Tibial nerve (tissue), 4 donors: ENCODE measurements at places on chromosomes 7 and 10. TPM values are rescaled to one million over a fixed set of nuclear protein-coding genes. Genes with fewer than 3 reads are reported as not detected.

GRCh38 chr7:19011212-19011611, 106.2 kb downstream of the TWIST1 start:
- no peak overlapping the region for H3K4me3 ChIP-seq
- H3K27ac ChIP-seq = no peak overlapping the region
- H3K4me1 ChIP-seq = no peaks in the 10 kb centered on the region
- no peak for DNase-seq
- no peaks in the 10 kb centered on the region for H3K27me3 ChIP-seq
- H3K36me3 ChIP-seq = no peaks in the 10 kb centered on the region

- H3K27me3 ChIP-seq = peaks cover 4% of the 10 kb centered on the region
- no peak overlapping the region for H3K4me3 ChIP-seq
- no peaks in the 10 kb centered on the region for H3K36me3 ChIP-seq
- no peak for DNase-seq
- H3K27ac ChIP-seq = no peak overlapping the region
Observed at GRCh38 chr7:155461631-155462030, 3.7 kb downstream of the EN2 start.

Gene DENND11
- total RNA-seq = 14.1 TPM

DNA sequence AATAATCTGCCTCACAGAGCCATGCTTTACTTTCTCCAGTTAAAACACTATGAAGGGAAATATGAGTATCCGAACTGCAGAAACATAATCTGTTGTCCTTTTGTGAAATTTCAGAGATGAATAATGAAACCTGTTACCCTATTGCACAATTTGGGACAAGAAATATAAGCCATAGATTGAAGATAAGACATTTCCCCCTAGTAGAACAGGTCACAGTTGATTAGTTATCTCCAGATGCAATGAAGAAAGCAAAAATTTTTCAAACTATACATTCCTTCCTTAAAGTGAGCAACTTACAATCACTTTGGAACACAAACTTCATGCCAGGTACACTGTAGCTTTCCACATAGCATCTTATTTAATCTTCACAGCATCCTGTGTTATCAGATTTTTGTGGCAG, 2.3 kb upstream of the CHN2 start:
- peaks cover 4% of the 10 kb centered on the region for H3K4me1 ChIP-seq
- DNase-seq = no peak
- H3K36me3 ChIP-seq = no peaks in the 10 kb centered on the region

Gene CHCHD1
- total RNA-seq = 14.6 TPM

GRCh38 chr10:78954689-78955088, 114.1 kb upstream of the ZMIZ1 start:
- no peaks in the 10 kb centered on the region for H3K36me3 ChIP-seq
- peaks cover 7% of the 10 kb centered on the region for H3K4me1 ChIP-seq
- no peaks in the 10 kb centered on the region for H3K27me3 ChIP-seq
- no peak for DNase-seq

- no peaks in the 10 kb centered on the region for H3K36me3 ChIP-seq
- DNase-seq = no peak
- no peaks in the 10 kb centered on the region for H3K27me3 ChIP-seq
- H3K27ac ChIP-seq = no peak overlapping the region
- H3K4me3 ChIP-seq = no peak overlapping the region
- H3K4me1 ChIP-seq = no peaks in the 10 kb centered on the region
Observed at GRCh38 chr10:122516734-122517133, 43.8 kb upstream of the DMBT1 start.

GRCh38 chr7:97418312-97418711, 300.8 kb downstream of the SDHAF3 start:
- H3K4me1 ChIP-seq = no peaks in the 10 kb centered on the region
- H3K27ac ChIP-seq = no peak overlapping the region
- no peaks in the 10 kb centered on the region for H3K36me3 ChIP-seq
- no peak overlapping the region for H3K4me3 ChIP-seq
